ENCODE measurements at places on chromosomes 2 and 18. TPM values are rescaled to one million over a fixed set of nuclear protein-coding genes. Genes with fewer than 3 reads are reported as not detected.
A peak's percentile ranks its signal among the peaks of the same experiment; 100 is the strongest.

DNA sequence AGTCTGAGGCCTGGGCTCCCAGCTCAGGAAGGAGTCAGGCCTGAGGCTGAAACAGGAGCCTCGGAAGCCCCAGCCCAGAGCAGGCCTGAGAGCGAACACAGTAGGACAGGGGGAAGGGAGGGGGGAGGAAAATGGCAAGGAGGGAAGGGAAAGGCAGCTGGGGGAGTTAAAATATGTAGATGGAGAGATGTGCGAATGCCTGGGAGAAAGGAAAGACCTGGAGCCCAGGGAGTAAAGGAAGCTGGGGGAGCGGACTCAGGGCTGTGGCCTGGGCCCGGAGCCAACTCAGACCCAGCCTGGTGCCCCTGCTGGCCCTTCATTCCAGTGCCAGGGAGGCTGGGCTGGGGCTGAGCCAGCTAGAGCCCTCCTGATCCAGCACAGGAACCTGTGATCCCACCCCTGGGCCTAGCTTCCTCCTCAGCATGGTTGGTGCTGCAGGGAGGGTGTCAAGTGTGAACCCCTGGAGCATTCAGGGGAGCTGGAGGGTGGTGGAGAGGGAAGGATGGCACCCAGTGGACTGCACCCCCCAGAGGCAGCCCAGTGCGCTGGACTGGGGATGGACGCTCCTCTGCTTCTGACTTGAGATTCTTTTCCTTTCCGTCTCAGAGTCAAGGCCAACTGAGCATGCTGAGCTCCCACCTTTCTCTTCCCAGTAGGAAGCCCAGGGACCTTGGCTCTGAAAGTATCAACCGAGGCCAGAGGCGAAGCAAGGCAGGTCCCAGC lies 46.3 kb downstream of the EMX1 start:
- H3K36me3 ChIP-seq: no peaks in the 10 kb centered on the region
- no peaks in the 10 kb centered on the region for H3K4me1 ChIP-seq
- no peak for DNase-seq
- no peak overlapping the region for H3K4me3 ChIP-seq

DNA sequence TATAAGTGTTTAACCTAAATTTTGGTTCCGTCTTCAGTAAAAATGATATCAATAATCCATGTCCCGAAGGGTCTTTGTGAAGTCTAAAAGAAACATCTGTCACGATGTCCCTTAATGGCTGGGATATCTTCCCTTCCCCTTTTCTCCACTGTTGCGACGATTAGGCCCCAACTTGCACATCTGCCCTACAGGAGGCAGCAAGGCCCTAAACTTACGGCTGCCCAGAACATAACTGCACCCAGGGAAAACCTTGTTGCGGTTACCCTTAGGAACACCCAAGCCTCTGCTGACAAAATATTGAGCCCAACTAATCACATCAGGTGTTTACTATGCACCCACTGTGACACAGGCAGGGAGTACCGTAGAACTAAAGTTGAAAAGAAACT lies 1.3 kb upstream of the SMAD2 start:
- H3K36me3 ChIP-seq: no peaks in the 10 kb centered on the region
- H3K27me3 ChIP-seq: no peaks in the 10 kb centered on the region
- H3K4me3 ChIP-seq: peak overlapping the region; percentile 73
- no peak for DNase-seq

GRCh38 chr2:165173215-165173614 lies 30.6 kb downstream of the SCN3A start:
- H3K27me3 ChIP-seq: no peaks in the 10 kb centered on the region
- no peaks in the 10 kb centered on the region for H3K36me3 ChIP-seq
- H3K4me1 ChIP-seq: no peaks in the 10 kb centered on the region
- DNase-seq: no peak
- H3K27ac ChIP-seq: no peak overlapping the region

- no peaks in the 10 kb centered on the region for H3K4me1 ChIP-seq
- H3K27me3 ChIP-seq: no peaks in the 10 kb centered on the region
- no peaks in the 10 kb centered on the region for H3K36me3 ChIP-seq
- H3K27ac ChIP-seq: no peak overlapping the region
- no peak overlapping the region for H3K4me3 ChIP-seq
- no peak for DNase-seq
Measured at GRCh38 chr2:189629531-189630453, 31.5 kb upstream of the ASNSD1 start.

DNA sequence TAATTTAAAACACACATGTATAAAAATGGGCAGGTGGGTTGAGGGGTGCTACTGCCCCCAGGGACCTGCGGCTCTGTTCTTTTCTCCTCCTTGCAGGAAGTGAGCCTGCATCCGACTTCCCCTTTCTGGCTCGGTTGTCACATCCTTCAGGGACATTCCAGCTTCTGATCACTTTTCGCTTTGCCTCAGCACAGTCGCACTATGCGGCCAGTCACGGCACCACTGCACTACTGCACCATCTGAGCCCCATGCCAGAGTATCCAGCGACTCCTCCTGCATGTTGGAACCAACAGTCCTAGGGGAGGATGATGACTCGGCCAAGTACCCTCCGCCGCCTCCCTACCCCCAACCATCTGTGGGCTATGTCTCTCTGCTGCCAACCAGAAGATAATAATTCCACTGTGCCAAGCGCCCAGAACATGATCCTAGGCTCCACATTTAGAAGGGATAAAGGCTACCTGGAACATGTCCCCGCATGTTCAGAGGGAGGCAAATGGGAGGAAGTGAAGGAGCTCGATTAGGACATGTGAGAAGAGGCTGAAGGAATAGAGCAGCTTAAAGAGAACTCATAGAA lies 17.6 kb downstream of the CDC42EP3 start:
- peak overlapping the region; percentile 11 for H3K27ac ChIP-seq
- H3K27me3 ChIP-seq: no peaks in the 10 kb centered on the region
- H3K36me3 ChIP-seq: no peaks in the 10 kb centered on the region
- H3K4me3 ChIP-seq: no peak overlapping the region

DNA sequence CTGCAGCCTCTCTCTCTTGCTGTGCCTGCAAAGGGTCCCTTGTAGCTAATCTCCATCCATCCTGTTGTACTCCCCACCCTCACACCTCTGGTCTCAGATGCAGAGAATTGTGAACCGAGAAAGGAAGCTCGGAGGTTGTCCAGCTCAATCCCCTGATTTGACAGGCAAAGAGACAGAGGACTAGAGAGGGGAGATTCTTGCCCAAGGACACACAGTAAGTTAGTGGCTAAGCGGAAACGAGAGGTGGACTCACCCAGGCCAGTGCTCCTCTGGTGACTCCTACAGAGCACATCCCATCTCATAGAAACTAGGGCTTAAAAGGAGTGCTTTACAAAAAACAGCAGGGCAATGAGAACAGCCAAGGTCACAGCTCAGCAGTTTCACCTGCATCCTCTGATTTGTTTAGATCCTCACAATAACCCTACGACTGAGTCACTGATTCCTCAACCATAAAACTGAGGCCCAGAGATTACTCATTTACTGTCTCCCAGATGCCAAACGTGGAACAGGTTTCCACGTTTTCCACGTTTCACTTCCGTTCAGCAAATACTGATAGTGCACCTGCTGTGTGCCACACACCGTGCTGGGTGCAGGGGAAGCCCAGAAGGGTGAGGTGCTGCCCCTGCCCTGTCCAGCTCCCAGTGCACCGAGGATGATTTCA lies 22.1 kb downstream of the EHD3 start:
- H3K27ac ChIP-seq: no peak overlapping the region
- no peak overlapping the region for H3K4me3 ChIP-seq
- no peaks in the 10 kb centered on the region for H3K27me3 ChIP-seq
- no peaks in the 10 kb centered on the region for H3K4me1 ChIP-seq
- no peak for DNase-seq

The ZSWIM2 gene
- not detected for total RNA-seq

DNA sequence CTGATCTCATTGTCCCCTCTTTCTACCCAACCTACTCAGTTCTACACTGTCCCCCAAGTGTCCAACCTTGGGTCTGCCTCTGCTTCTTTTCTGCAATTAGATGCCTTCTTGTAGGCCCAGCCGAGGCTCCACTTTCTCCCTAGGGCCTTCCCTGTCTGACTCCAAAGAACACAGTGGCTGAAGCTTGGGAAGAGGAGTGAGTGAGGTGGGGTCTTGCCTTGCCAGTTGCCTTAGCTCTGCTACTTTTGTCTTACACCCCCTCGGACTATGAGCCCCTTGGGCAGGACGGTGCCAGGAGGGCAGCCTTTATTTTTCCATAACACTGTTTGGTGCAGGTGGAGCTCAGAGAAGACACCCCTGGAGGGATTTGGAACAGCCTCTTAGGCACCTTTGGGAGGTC lies 345.1 kb downstream of the CYP26B1 start:
- DNase-seq: no peak
- no peaks in the 10 kb centered on the region for H3K4me1 ChIP-seq
- H3K27me3 ChIP-seq: no peaks in the 10 kb centered on the region
- H3K36me3 ChIP-seq: no peaks in the 10 kb centered on the region

- no peak for DNase-seq
- no peaks in the 10 kb centered on the region for H3K27me3 ChIP-seq
- H3K4me1 ChIP-seq: no peaks in the 10 kb centered on the region
- H3K36me3 ChIP-seq: no peaks in the 10 kb centered on the region
Measured at GRCh38 chr2:234816491-234816890, 135.3 kb upstream of the SH3BP4 start.

- H3K27ac ChIP-seq: no peak overlapping the region
- no peak for DNase-seq
- no peaks in the 10 kb centered on the region for H3K4me1 ChIP-seq
- no peaks in the 10 kb centered on the region for H3K36me3 ChIP-seq
Measured at GRCh38 chr2:49265471-49265870, 111.2 kb upstream of the FSHR start.

DNA sequence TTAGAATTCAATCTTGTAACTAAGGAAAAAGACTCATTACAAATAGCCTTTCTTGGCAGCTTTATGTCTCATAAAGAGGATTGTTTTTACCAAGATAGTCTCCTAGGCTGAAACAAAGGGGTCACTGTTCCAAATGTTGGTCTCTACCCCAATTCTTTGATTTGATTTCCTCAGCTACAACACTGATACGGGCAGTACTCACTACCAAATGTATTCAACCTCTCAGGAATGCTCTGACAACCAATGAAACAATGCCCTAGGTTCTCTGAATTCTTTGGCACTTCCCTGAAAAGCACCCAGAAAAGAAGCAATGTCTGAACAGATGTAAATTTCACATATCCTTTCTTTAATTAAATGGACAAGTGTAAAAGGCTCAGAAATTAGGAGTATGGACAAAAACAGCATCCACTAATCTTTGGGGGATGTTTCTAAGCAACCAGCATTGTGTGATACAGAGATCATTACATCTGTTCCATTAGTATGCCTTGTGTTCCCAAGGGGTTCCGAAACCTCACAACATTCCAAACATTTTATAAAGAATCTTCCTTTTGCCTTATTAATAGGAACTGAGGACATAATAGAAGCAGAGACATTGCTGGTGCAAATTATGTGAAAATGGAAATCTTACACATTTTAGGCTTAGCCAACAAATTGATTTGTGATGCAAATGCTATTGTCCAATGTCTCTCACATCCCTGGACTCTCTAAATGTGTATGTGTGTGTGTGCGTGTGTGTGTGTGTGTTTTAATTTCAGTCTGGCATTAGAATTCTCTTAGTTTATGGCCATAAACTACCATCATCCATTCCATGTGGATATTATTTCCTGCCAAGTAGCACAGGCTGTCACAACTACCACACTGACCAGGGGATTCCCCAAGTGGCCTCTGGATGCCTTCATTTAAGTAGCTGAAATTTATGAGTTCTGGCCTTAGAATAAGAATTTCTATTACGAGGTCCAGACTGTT lies 276.0 kb downstream of the MTX2 start:
- H3K36me3 ChIP-seq: no peaks in the 10 kb centered on the region
- no peak for DNase-seq
- H3K4me3 ChIP-seq: no peak overlapping the region
- H3K27ac ChIP-seq: no peak overlapping the region

The CCDC102B gene
- total RNA-seq: 2.8 TPM

GRCh38 chr2:109607766-109608165 lies 6.0 kb downstream of the SEPTIN10 start:
- no peak overlapping the region for H3K27ac ChIP-seq
- H3K4me1 ChIP-seq: peaks cover 10% of the 10 kb centered on the region
- H3K4me3 ChIP-seq: no peak overlapping the region
- H3K27me3 ChIP-seq: no peaks in the 10 kb centered on the region
- DNase-seq: no peak

The CDH2 gene
- total RNA-seq: 2.3 TPM

DNA sequence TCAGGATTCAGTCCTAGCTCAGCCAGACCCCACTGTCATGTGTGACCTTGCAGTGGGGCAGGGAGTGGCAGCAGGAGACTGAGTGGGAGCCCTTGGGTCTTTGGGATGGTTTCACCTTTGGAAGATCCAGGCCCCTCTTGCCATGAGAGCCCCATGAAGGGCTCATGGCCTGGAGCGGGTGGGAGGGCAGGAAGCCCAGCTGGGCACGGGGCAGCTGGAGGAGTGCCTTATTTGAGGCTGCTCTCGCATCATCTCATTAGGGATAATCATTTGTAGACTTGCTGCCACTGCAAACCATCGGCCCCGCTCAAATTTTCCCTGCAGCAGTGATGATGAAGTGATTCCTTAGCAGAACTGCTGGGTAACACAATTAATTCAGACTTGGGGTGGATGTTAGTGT lies 73.9 kb downstream of the TGOLN2 start:
- H3K27ac ChIP-seq: no peak overlapping the region
- peaks cover 18% of the 10 kb centered on the region for H3K4me1 ChIP-seq
- H3K27me3 ChIP-seq: no peaks in the 10 kb centered on the region
- no peaks in the 10 kb centered on the region for H3K36me3 ChIP-seq
- H3K4me3 ChIP-seq: no peak overlapping the region
- no peak for DNase-seq

The KCNJ3 gene
- 1.1 TPM for total RNA-seq

The AQP12A gene
- 103 TPM for total RNA-seq

The MLPH gene
- 10.9 TPM for total RNA-seq

The SLC16A14 gene
- 0.49 TPM for total RNA-seq

The TACR1 gene
- total RNA-seq: 0.40 TPM

The RNU2-63P gene
- not detected for total RNA-seq

- DNase-seq: no peak
- H3K27ac ChIP-seq: no peak overlapping the region
- no peak overlapping the region for H3K4me3 ChIP-seq
- H3K36me3 ChIP-seq: no peaks in the 10 kb centered on the region
- no peaks in the 10 kb centered on the region for H3K27me3 ChIP-seq
Measured at GRCh38 chr2:191087311-191087710, 63.5 kb downstream of the STAT4 start.

- H3K27me3 ChIP-seq: no peaks in the 10 kb centered on the region
- no peak for DNase-seq
- H3K27ac ChIP-seq: no peak overlapping the region
- no peak overlapping the region for H3K4me3 ChIP-seq
Measured at GRCh38 chr2:100909534-100910081, 89.7 kb downstream of the NPAS2 start.

DNA sequence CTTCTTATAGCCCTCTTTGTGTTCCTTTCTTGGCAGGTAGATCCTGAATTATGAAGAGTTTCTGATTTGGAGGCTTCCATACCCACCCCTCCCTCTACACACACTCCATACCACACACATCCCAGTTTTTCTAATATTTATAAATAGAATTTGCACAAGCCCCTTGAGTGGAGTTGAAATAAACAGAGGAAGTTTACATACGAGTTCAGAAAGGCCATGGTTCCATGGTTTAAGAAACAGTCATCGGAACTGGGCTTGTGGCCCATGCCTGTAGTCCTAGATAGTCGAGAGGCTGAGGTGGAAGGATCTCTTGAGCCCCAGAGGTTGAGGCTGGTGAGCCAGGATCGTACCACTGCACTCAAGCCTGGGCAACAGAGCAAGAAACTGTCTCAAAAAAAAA lies 62.7 kb upstream of the TANC1 start:
- no peaks in the 10 kb centered on the region for H3K4me1 ChIP-seq
- H3K27me3 ChIP-seq: no peaks in the 10 kb centered on the region
- H3K27ac ChIP-seq: no peak overlapping the region
- H3K36me3 ChIP-seq: no peaks in the 10 kb centered on the region

The RPRD1A gene
- 18.8 TPM for total RNA-seq

GRCh38 chr2:158497486-158497885 lies 40.7 kb downstream of the PKP4 start:
- no peak for DNase-seq
- peaks cover 14% of the 10 kb centered on the region for H3K4me1 ChIP-seq
- no peak overlapping the region for H3K4me3 ChIP-seq

All from pancreas (tissue), 10 donors.